ENCODE measurements at places on chromosomes 1 and 21.

- no peak for DNase-seq
These were observed 150.1 kb downstream of the PBX1 start for GRCh38 chr1:164709126-164709525.

DNA sequence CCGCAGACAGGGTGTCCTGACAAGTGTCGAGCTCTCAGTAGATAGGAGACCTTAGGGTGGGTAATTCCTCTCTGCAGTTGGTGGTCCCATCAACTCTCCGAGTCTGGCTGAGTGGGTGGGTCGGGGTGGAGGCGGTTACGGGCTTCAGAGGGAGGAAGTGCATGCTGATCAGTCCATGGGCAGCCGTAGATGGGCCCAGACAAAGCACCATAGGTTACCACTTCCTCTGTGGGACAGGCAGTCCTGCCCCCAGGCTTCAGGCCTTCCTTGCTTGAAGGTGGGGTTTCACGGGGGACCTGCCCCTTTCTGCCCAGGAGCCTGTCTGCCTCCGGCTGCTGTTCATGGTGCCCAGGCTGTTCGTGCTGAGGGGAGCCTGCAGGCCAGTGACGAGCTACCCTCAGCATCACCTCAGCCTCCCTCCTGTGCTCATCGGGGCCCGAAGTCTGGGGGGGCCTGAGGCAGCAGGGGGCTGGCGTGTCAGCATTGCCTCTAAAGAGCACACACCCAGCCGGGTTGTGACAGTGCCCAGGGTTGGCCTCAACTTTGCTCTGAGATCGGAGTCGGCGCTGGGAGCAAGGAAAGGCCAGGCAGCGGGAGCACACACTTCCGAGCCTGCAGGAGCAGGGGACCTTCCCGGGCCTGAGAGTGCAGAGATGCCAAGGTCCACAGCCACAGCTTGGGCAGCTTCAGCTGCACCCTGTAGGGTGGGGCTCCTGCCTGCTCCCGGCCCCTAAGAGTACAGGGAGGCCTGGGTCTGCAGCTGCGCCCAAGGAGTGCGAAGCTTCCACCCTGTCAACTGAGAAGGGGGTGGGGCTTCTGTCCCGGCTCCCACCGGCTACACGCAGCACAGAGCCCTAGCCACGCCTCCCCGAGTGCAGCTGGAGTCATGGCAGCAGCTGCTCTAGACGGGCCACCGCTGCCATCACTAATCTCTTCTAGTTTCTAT is 225.4 kb upstream of the NRIP1 start:
- DNase-seq = no peak

GRCh38 chr1:176177764-176178163 is 29.3 kb downstream of the COP1 start:
- no peak for DNase-seq

DNA sequence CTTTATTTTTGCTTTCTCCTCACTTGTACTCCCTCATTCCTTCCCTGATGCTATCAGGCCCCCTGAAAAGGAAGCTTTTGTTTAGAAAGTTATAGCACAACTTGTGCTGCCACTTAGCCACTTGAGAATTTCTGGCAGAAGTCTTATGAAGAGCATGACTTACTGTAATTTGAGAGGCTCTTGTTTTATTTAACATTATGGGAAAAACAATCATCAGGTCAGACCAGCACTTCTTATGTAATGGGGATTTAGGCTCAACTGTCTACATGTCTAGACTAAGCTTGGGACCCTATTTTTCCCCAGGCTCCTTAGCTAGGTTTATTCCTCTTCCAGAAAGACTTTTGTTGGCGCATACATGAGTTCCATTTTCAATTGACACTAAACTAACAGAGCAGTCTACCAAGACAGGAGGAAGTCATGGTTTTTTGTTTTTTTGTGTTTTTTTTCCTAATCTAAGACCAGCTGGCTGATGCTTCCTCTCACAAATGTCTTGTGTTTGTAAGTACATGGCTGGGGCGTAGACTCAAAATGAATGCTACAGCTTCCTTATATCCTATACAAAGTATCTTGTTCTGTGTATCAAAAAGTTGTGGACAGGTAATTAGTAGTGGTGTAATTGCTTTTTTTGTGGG is 31.5 kb downstream of the TNFSF4 start:
- no peak for DNase-seq

GRCh38 chr1:246077476-246077875 is 429.6 kb downstream of the SMYD3 start:
- DNase-seq = no peak

DNA sequence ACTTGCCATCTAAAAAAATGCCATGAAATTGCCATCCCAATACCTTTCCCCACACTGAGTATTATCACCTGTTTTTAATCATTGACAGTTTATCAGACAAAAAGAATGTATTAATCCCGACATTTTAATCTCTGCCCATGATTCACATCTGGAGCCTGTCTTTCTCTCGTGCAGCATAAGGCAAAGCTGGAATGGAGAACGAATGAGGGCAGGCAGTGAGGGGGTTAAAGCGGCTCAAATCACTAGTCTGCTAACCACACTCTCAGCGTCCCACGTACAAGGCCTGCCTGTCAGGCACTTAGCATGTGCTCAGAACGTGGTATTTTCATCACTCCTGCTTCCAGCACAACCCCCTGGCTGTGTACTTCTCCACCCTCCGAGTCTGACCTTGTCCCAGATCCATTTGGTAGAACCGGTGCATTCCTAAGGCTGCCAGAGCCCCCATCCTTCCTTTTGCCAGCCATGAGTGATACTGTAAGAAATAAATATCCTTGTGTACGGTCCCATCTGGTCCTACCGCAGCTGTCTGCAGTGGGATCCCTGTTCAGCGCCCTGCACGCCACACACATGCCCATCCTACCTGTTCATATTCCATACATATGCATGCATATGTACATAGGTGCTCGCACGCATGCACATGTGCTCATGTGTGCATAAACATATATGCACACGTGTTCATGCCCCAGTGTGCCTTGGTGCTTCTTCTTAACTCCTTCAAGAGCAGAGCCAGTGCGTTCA is 34.6 kb upstream of the FHAD1 start:
- no peak for DNase-seq

DNA sequence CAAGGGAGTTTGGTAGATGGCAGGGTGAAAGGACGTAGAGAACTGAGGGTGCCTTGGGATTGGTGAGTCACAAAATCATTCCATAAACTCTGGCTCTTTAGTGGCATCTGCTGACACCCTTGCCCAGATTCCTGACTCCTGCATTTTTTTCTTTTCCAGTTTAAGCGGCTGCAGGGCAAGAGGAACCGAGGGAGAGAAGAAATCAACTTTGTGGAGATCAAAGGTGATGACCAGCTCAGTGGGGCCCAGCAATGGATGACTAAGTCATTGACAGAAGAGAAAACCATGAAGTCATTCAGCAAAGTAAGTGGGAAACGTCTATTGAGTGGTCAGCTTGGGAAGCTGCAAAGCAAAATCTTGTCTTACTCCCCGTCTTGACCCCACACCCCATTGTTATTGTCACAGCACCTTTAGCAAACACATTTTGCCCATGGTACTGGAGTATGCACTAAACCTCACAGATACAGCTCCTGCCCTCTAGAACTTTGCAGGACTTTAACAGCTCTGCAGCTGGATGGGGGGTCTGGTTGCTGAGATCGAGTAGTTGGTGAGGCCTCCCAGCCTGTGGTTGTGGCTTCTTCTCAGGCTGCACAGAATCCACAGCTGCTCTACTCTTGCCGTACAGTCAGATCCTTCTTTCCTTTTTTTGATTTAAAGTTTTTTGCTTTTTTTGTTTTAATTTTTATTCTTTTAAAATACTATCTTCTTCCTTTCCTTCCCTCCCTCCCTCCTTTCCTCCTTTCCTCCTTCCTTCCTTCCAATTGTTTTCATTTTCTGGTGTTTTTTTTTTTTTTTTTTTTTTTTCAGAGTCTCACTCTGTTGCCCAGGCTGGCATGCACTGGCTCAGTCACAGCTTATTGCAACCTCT is 21.9 kb downstream of the SH2D2A start:
- no peak for DNase-seq

- DNase-seq = no peak
These were observed 11.6 kb downstream of the SCNN1D start for GRCh38 chr1:1291548-1292441.

DNA sequence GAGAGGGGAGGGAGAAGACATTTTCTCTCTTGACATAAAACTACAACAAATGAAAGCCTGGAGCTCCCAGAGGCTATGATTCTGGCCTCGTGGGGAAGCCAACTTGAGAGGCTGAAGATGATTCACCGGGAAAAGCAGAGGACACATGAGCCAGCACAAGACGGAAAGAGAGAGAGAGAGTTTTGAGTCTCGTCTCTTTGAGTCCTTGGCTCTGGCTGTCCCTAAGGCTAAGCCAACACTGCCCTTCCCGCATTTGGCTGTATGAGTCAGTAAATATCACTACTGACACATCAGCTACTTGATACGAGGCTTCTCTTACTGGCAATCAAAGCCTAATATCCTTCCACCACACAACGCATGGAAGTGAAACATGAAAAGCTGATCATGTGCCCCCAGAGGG is 95.5 kb downstream of the GRIK3 start:
- DNase-seq = no peak

DNA sequence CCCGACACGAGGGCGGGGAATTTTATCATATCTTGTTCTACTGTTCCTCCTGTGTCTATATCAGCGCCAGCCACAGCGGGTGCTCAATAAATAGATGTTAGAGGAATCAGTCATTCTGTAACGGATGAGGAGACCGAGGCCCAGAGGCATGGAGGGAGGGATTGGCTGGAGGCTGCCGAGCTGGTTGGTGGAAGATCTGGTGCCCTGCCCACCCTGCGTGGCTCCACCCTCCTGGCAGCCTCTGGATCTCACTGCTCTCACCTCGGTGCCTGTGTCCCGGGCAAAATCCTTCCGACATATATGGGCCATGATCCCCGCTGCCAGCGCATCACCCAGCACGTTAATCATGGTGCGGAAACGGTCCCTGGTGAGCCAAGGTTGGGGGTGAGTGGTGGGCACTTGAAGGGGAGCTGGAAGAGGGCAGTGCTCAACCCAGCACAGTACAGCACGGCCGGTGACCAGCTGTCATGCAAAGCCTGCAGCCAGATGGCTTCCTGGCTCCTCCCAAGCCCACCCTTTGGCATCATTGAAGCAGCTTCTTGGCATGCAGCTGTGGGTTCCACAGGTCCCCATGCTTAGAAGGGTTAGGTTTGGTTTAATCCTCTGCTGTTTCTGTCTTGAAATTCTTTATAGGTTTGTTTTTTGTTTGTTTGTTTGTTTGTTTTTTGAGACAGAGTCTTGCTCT is 26.7 kb downstream of the PODN start:
- no peak for DNase-seq

DNA sequence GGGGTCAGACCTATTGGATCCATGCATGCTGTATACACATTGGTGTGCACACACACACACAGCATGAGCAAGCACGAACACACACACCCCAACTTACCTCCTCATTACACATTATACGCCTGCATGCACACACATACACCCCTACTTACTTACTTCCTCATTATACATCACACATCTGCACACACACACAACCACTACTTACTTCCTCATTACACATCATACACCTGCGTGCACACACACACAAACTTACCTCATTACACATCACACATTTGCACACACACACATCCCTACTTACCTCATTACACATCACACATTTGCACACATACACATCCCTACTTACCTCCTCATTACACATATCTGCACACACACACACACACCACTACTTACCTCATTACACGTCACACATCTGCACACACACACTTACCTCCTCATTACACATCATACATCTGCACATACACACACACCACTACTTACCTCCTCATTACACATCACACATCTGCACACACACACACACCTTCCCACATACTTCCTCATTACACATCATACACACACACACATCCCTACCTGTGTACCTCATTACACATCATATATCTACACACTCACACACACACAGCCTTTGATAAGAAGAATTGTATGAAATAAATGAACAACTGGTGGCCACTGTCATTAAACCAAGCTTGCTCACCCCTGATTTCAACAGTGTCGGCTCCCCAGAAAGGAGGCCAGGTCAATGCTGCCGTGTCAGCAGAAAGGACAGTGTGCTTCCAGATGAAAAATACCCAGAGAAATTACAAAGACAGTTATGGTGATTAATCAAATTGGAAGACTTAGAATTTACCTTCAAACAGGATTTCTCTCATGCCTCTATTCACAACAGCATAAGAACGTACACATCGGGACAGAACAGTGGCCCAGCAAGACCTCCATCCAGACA is 117.8 kb downstream of the SETD4 start:
- DNase-seq = no peak

DNA sequence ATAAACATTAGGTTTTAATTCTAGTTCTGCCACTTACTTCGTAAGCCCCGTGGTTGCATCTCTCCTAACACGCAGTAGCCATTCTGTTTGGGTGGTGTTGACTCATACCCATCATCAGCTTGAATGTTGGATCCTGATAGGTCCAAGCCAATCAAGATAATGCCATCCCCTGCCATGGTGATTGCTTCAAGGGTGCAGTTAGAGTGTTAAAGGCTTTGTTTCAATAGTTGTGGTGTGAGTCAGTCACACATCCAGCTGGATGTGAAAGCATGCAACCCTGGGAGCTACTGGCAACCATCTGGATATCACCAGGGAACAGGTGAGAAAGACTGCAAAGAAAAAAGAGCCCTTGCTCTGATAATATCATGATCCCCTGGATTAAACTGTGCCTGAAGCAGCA is 69.1 kb downstream of the OMA1 start:
- DNase-seq = no peak

- no peak for DNase-seq
These were observed 39.6 kb upstream of the ENAH start for GRCh38 chr1:225692517-225692879.

GRCh38 chr1:62452951-62453350 is 16.1 kb downstream of the USP1 start:
- DNase-seq = no peak

GRCh38 chr1:12271033-12271432 is 41.2 kb downstream of the VPS13D start:
- DNase-seq = no peak

DNA sequence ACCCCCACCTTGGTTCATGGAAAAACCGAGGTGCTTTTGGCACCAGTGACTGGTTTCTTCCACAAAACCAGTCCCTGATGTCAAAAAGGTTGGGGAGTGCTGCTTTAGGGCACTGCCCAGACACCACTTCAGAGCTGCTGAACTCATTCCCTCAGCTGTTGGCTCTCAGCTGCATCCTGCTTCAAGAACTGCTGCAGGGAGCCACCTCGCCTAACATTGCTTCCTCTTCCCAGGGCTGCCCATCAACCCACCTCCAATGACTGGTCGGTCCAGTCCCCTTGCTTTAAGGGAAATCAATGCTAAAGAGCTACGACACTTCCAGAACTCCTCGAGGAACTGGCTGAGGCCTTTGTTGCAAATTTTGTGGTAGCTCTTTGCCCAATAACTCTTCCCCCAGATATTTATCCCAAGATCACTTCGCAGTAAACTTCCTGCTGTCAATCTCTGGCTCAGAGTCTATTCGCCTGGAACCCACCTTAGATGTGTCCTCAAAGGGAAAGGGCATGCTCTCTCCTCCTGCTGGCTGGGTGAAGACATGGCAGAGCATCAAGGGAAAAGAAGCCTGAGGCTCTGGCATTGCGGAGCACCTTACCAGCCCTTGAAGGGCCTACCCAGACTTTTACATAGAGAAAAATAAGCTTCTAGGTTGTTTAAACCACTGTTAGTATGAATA is 29.0 kb downstream of the C1orf52 start:
- no peak for DNase-seq

GRCh38 chr1:9870572-9870971 is 39.5 kb downstream of the CTNNBIP1 start:
- DNase-seq = no peak

Measured in activated CD8-positive, alpha-beta memory T cell treated with anti-CD3 and anti-CD28 coated beads for 4 hours (primary cell).